ENCODE measurements at places on chromosomes 16 and 17.

GRCh38 chr17:69567130-69567529 lies 152.6 kb downstream of the MAP2K6 start:
- no peak for DNase-seq

GRCh38 chr16:86298758-86299134 lies 211.6 kb upstream of the FOXF1 start:
- no peak for DNase-seq

DNA sequence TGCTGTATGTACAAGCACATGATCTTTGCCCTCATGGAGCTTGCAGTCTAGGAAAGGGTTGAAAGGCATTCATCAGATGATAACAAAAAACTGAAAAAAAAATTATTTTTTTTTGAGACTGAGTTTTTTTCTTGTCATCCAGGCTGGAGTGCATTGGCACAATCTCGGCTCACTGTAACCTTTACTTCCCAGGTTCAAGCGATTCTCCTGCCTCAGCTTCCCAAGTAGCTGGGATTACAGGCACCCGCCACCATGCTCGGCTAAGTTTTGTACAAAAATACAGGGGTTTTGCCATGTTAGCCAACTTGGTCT lies 38.7 kb upstream of the BCAS3 start:
- no peak for DNase-seq

DNA sequence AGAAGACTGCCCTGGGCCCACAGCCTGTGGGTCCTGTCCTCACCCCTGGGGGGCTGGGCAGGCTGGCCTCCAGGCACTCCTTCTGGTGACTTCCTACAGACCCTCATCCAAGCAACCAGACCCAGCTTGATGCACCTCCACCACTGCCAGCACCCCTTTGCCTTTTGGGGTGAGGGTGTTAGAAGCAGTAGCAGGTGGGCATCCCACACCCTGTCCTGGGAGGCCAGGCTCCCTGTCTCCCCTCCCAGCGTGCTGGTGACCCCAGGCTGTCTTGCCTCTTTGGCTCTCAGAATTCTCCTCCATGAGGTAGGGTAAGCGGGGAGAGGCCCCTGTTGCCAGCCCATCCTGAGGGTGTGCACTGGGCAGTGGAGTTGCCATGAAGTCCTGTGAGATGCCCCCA lies 33.4 kb downstream of the B9D1 start:
- DNase-seq, result no peak

- DNase-seq, result no peak
Observed at GRCh38 chr16:78396046-78396445, 296.6 kb downstream of the WWOX start.

GRCh38 chr16:75264999-75265910 lies 13.8 kb upstream of the BCAR1 start:
- no peak for DNase-seq

DNA sequence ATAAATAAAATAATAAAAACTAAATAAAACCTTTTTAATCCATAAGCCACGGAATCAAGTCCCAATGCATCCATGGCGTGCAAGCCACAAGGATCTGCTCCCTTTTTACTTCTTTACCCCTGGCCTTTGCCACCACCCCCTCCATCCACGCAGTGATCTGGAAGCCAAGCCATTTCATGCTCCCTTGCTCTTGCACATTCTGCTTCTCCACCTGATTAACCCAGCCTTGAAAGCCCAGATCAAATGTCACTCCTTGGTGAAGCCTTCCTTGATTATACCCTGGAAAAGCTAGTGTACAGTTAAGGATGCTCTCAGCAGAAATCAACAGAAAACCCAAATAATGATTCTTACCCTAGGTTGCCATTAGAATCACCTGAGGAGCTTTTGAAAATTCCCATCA lies 9.9 kb downstream of the LRRC3C start:
- no peak for DNase-seq

DNA sequence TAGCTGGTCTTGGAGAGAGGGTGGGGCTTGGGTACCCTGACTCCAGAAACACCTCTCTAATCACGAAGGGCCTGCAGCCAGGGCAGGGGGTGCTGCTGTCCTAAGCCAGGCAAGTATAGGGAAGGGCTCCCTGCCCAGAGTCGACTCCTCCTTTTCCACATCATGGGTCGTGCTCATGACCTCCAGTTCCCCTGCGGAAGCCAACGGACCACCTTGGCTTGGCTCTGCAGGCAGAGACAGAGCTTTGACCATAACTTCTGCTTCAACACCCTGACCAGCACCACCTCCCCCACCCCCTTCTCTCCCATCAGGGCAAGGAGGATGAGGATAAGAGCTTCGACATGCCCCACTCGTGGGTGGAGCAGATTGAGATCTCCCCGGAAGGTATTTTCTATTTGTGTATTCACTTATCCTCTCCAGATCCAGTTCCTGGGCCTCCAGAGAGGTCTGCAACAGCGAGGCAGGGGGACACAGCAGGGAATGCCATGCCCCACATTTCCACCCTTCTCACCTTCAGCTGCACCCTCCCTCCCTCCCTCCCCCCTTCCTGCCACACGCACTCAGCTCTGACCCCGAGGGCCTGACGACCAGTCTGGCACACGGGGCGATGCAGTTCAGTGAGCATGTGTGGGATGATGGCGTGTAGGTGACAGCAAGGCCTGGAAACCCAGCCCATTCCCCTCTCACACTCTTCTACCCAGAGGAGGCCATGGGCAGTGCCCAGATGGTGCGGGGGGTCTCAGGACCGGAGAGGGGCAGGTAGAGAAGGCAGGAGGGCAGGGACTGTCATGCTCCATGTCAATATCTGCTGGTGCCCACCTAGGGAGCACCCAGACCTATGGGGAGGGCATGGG lies 14.0 kb upstream of the KATNB1 start:
- DNase-seq, result no peak

- peak; percentile 31 for DNase-seq
Observed at GRCh38 chr16:14302399-14303181, 231.5 kb downstream of the MRTFB start.

GRCh38 chr17:75270966-75271232 lies at the start of gene MIF4GD:
Gene MIF4GD, minus strand, starts transcription at chr17:75271231. Its CDS starts 1,036 bp downstream, at chr17:75270195.
- no peak for DNase-seq

- no peak for DNase-seq
Observed at GRCh38 chr16:30924076-30924912, 922 bp downstream of the FBXL19 start.

GRCh38 chr17:7557147-7557764 lies 1.3 kb upstream of the TNFSF13 start:
- DNase-seq, result no peak

DNA sequence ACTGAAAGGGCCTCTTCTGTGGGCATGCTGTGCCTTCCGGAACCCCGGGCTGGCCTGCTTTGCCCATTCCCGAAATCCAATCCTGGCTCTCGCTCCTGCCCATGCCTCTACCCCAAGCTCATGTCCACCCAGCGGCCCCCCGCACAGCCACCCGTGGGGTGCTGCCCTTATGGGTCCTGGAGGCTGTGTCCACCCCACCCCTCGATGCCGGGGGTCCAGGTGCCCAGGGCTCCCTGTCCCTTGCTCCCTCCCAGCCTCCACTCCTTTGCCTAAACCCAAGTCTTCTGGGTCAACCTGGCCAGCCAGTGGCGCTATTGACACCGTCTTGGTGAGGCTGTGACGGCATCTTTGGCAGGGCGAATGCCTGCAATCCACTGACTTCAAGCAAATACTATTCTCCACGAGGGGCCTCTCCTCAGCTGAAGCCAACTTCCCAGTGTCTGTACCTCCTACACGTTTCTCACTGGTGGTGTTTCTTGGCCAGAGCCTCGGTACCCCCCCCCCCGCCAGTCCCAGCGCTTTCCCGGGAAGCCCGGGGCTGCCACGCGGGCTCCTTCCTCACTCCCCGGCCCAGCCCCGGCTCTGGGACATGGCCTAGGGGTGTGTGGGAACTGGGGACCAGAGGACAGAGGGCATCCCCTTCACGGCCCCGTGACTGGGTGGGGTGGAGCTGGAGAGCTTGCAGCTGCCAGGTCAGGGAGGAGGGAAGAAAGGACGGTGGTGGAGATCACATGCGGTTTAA lies 12.2 kb upstream of the DUS1L start:
- no peak for DNase-seq

GRCh38 chr17:50546701-50547034 lies 306 bp upstream of the SPATA20 start:
- no peak for DNase-seq

- peak; percentile 55 for DNase-seq
Observed at GRCh38 chr17:76384987-76385891, 830 bp downstream of the SPHK1 start.

DNA sequence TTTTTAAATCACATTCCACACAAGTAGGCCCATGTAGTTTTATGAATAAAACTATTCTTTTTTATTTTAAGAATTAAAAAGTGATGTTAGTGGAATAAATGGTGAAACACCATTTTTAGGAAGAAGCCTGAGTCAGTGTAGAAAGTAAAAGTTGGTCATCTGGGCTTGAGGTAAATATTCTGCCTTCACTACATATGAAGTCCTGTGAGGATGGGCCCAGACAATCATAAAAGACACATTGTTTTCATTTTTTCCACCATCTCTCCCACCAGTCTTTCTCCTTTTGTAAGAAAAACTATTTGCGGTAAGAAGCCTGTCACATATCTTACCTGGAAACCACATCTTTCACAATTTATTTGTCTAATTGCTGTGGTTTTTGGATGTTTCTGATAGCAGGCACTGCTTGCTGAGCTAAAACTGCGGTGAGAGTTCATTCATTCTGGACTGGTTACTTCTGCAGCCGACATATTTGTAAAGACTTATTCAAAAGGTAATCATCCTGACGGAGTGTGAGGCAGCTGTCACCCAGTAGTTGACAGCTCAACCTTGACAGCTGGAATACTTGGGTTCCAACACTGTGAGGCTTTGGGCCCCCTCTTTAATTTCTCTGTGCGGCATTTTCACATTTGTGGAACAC lies 10.6 kb upstream of the RFFL start:
- no peak for DNase-seq

GRCh38 chr17:80292521-80292971 lies 31.9 kb downstream of the RNF213 start:
- no peak for DNase-seq

DNA sequence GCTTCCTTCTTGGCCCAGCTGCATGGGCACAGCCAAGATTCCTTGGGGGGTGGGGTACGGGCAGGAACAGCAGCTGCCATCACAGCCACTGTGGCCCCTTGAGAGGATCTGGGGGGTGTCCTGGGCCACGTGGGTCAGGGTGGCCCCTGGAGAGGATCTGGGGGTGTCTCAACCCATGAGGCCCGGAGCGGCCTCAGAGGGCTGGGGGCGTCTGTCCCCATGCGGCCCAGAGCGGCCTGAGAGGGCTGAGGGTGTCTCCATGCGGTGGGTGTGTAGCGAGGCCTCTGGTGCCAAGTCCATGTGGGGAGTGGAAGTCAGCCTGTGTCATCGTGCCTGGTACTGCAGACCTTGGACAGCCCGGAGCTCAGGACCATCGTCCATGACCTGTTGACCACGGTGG lies 13.7 kb downstream of the TSC2 start:
- DNase-seq, result no peak

GRCh38 chr16:87835882-87836331 lies 33.4 kb downstream of the SLC7A5 start:
- DNase-seq, result peak; percentile 8

DNA sequence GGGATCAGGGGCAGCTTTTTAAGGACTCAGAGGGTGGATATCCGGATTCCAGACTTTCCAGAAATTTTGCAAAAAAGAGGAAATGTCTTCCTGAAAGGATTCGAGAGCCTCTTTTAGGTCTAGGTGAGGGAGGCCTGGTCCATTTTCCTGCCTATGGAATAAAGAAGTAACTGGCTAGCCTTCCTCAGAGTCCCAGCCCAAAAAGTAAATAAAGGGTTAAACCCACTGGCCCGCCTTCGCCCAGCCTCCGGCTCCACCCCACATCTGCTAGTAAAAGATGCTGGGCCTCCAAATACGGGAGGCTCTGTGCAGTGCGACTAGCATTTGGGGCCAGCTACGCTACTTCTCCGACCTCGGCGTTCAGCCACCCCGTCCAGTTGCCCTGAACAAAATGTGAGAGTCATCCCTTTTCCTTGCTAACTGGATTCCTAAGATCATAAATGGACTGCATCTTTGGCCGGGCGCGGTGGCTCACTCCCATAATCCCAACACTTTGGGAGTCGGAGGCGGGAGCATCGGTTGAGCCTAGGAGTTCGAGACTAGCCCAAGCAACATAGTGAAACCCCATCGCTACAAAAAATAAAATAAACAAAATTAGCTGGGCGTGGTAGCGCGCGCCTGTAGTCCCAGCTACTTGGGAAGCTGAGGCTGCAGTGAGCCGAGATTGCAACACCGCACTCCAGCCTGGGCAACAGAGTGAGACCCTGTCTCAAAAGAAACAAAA lies 824 bp upstream of the MPP2 start:
- peak; percentile 51 for DNase-seq
